ENCODE measurements at places on chromosomes 4 and X.

DNA sequence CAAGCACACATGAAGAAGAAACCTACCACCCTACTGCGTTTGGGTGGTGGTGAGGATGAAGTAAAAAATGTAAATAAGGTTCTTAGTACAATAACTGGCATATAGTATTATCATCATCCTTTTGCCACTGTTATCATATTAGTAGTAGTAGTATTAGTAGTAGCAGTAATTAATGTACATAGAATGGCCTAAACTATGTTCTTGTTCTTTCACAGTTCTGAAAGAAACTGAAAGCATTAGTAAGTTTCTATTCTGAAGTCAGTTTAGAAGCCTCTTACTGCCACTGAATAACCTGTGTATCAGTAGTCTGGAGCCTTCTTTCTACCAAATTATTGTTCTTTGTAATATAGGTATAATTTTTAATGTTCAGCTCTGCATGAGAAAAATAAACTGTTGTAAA is 21.0 kb downstream of the COL4A6 start:
- DNase-seq, result no peak

- no peak for DNase-seq
Measured at GRCh38 chrX:34886011-34886410, 56.6 kb upstream of the FAM47B start.

- DNase-seq, result no peak
Measured at GRCh38 chr4:147846318-147847155, 114.6 kb downstream of the ARHGAP10 start.

DNA sequence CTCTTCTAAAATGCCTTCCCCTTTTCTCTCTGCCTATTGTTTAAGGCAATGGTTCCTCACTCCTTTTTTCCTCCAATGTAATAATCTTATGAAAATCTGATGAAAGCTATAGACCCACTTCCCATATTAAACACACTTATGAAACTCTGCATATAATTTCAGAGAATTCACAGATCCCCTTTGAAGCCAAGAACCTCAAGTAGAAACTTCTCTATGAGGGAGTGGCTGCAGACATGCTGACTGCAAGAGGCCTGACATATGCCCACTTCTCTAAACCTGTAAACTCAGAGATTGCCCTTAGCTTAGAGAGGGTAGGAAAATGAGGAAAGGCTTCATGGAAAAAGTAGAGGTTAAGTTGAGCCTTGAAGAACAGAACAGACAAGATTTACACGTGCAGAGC is 37.6 kb downstream of the TAB3 start:
- no peak for DNase-seq

- no peak for DNase-seq
Measured at GRCh38 chrX:16882702-16883486, 12.7 kb upstream of the RBBP7 start.

GRCh38 chr4:61590881-61591280 is 390.8 kb downstream of the ADGRL3 start:
- no peak for DNase-seq

GRCh38 chrX:148380107-148380506 is 120.3 kb upstream of the AFF2 start:
- DNase-seq, result no peak

DNA sequence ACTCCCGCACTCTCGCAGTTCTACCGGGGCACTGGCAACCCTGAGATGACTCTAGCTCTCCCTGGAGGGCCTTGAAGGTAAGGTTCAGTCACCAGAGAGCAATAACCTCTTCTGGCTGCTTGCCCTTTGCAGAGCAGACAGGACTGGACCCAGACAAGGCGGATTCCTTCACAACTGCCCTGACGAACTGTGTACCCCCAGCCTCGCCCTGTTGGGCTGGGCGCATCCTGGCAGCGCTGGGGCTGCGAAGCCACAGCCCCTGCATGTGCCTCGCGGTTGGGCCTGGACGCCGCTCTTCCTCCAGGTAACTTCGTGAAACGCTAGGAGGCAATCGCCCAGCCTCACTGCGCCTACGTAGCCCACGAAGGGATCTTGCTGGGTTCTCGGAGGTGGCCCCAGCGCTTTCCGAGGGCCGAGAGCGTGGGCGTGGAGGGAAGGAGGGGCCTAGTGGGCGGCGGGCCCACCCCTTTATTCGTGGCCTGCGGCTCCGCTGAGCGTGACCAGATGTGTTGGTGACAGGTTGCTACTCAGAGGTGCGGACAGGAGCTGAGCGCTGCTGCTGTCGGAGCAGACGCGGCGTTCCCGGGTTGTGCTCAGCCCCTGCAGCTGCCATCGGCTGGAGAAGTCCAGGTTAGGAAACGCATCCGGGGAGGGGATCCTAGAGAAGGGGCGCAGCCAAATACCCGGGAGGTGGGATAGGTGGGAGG is 1.9 kb upstream of the MAMLD1 start:
- DNase-seq, result peak; percentile 47

DNA sequence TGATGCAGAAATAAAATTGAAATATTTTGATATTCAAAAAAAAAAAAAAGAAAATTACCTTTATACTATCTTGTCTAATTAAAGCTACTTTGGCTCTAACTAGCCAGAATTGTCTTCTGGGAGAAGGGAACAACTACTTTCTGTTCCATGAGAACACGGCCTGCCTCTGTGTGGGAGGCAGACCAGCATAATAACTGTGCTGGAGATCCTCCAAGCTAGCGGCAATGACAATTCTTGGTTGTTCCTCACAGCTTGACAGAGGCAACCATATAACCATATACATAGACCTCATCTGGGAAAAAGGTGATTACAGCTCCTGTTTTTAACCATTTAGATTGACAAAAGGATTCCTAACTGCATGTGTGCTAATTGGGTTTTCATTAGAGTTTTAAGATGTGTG is 95.7 kb downstream of the RBMX2 start:
- no peak for DNase-seq

DNA sequence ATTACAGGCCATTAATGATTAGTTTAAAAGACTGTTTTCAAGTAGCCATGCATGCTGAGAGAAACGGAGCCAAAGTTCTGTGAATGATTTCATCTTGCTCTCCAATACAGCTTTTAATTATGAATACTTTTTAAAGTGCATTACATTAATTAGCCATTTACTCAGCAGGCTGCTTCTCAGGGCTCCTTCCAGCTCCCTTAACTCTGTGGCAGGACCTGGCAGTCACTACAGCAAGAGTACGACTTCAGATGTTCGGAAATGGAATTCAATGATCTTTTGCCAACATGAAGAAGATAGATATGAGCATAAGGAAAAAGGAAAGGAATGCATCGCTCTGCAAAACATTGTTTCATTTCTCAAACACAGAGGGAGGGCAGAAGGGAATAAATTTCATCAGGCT is 987.2 kb downstream of the PDHA2 start:
- DNase-seq, result no peak

- no peak for DNase-seq
Measured at GRCh38 chr4:124499261-124499660, 213.3 kb downstream of the ANKRD50 start.

DNA sequence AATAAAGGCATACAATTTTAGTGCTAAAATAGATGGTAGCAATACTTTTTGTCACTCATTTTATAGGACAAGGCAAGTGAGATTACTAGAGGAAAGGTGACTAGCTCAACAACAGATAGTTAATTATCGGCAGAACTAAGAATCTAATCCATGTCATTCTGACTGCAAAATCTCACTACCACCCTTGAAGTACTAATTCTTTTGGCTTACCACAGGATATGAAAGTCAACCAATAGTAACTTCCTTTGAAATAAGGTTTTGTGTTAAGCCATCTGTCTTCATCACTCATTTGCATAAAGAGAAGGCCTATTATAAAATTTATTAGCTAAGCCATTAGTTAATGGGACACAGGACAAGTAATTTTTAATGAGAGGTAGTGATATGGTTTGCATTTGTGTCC is 25.3 kb upstream of the ZMAT1 start:
- DNase-seq, result no peak

DNA sequence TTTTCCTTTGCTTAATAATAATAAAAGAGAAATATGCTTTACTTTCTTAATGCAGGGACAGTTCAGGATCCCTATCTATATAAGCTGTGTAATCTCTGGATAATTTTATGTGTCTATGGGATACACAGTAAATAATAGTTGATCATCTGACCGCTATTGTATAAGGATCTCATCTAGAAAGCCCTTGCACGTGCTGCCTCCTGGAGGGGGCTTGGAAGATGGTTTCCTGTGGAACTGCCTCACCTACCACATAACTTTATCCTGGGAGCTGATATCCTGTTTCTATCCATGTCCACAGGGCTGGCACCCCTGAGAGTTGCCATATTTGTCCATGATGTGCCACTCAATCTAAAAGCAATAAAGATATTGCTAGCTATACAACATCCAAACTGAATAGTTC is 139.3 kb upstream of the FRMPD4 start:
- DNase-seq, result no peak

DNA sequence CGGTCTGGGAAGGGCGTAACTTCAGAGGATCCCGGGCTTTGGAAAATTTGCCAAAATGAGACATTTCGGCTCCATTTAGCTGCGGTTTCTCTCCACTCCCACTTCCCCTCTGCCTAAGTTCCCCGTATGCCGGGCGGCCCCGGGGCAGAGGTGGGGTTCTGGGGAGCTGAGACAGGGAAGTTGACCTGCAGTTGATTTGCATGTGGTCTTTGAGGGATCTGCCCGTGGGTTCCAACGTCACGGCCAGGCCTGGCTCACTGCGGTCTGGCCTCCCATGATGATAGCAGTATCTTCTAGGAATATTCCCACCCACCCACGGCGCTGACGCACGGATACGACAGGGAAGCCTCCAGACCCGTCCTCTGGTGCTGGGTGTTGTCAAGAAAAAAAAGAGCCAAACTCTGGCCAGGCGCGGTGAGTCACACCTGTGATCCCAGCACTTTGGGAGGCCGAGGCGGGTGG is 27.3 kb upstream of the CRLF2 start:
- DNase-seq, result no peak

DNA sequence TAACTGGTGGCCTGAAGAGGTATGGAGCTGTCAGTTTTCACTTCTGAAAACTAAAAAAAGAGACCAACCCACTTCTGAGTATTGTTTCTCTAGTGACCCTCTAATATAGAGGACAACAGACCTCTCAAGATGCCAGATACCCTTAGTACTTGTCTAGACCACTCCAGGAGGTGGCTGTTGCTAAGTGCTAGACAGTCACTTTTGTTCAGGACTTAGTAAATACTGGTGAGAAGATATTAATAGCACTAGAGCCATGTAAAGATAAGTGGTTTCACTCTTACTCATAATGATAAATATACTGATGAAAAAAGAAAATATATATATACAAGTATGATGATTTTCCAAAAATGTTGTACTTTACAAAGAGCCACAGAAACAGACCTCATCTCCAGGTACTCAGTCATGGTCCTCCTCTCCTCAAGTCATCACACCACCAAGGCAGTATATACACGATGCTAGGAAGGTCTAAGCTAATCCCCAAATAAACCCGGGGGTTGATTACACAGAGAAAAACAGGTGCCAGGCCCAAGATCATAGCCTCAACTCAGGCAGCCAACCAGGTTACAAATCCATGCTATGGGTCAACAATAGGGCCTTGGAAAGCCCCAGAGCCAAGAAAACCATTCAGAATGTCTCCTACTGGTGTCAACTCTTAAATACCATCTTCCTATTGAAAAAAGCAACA is 66.9 kb downstream of the ARHGEF9 start:
- no peak for DNase-seq

DNA sequence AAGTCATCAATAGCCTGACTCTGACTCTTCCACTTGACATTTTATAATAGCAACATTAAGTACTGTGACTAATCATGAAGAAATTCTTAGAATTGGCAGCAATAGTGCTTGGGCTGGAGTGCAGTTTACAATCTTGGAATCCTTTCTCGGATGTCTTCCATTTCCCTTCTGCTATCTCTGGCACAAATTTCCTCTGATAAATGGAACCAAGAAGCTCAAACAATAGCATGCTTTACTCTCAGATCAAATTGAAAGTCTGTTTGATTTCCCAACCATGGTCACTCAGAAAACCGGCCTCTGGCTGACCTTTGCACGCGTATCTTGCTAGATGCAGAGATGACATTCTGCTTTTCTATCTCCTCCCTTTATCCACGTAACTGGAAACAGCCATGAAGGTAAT is 99.0 kb upstream of the SPANXC start:
- no peak for DNase-seq

DNA sequence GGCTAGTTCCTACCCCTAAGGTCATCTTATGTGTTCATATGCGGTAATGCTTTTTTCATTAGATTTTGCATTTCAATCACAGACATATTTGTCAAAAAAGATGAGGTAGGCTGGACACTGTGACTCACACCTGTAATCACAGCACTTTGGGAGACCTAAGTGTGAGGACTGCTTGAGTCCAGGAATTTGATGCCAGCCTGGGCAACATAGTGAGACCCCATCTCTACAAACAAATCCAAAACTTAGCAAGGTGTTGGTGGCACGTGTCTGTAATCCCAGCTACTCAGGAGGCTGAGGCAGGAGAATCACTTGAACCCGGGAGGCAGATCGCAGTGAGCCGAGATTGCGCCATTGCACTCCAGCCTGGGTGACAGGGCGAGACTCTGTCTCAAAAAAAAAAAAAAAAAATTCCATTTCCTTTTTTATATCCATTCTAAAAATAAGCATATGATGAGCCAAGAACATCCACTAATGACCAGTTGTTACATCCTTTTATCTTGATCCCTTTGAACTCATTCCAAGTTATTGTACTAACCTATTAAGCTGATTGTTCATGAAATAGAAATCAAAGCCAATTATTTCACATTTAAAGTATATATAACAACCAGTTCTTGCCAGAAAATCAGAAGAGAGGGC is 23.4 kb downstream of the PGAM4 start:
- DNase-seq, result no peak

DNA sequence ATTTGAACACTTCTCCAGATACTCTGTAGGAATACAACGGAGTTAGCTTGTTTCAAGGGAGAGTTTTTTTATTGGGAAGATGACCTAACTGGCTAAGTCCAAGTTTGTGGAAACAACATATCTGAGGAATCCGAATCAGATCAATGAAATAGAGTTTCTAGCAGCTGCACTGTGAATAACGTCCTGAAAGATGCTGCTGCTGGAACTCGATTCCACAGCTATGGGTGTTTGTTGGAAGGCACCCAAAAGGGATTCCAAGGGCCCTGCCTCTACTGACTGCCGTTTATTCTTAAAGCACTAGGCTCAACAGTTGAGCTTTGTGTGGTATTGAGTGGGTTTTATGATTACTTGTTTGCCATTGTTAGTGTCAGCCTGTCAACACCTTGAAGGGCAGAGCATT is 6.6 kb upstream of the GBA3 start:
- no peak for DNase-seq

- no peak for DNase-seq
Measured at GRCh38 chr4:173507471-173508385, 22.3 kb downstream of the HAND2 start.

- DNase-seq, result no peak
Measured at GRCh38 chrX:154799556-154800348, 5.5 kb downstream of the MPP1 start.
